ENCODE measurements at places on chromosomes 5 and 9. TPM values are rescaled to one million over a fixed set of nuclear protein-coding genes. Genes with fewer than 3 reads are reported as not detected.

SHISAL2B gene
- not detected for total RNA-seq

SPATA6L gene
- total RNA-seq = 0.78 TPM

GRCh38 chr5:176517053-176517661 lies 20.0 kb downstream of the RNF44 start:
- H3K27ac ChIP-seq = peak overlapping the region; percentile 6
- no peaks in the 10 kb centered on the region for H3K27me3 ChIP-seq
- peaks cover 30% of the 10 kb centered on the region for H3K4me1 ChIP-seq
- DNase-seq = no peak

GRIN1 gene
- total RNA-seq = 0.11 TPM

GRCh38 chr5:110105692-110106091 lies 416.0 kb downstream of the MAN2A1 start:
- H3K4me1 ChIP-seq = peaks cover 15% of the 10 kb centered on the region
- H3K27me3 ChIP-seq = peaks cover 10% of the 10 kb centered on the region
- H3K27ac ChIP-seq = no peak overlapping the region
- H3K36me3 ChIP-seq = no peaks in the 10 kb centered on the region
- DNase-seq = no peak

GLIPR2 gene
- total RNA-seq = 11.0 TPM

Measured in natural killer cell treated with Interleukin-12 subunit alpha and Interleukin-12 subunit beta and Interleukin-15 and Interleukin-18, amount 100 ng/mL, for 72 hours (primary cell).